ENCODE measurements at places on chromosomes 5 and 9.

DNA sequence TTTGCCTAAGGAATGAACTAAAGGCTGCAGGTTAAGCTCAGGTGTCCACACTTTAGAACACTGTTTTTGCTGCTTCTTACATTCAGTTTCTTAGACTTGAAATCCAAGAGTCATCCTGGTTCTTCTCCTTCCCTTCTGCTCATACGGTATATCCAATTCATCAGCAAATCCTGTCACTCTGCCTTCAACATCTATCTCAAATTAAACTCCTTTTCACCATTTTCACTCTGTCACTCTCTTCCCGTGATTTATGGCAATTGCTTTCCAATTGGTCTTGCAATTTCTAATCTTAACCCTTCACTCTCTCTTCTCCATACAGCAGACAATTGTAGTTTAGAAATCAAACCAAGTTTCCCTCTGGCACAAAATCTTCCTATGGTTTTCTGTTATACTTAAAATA is 182.9 kb downstream of the MRPS30 start:
- no peak for DNase-seq

GRCh38 chr9:124879226-124879625 is 17.3 kb downstream of the ARPC5L start:
- no peak for DNase-seq

GRCh38 chr5:136246632-136247031 is 53.7 kb upstream of the SMIM32 start:
- DNase-seq, result no peak

GRCh38 chr9:129367287-129367686 is 189.2 kb upstream of the IER5L start:
- no peak for DNase-seq

GRCh38 chr5:83919071-83920041 is 198.7 kb upstream of the HAPLN1 start:
- DNase-seq, result no peak

- no peak for DNase-seq
These were observed 11.1 kb downstream of the DOLK start for GRCh38 chr9:128936171-128936865.

- DNase-seq, result no peak
These were observed 21.4 kb downstream of the ALDH1A1 start for GRCh38 chr9:72931437-72931836.

DNA sequence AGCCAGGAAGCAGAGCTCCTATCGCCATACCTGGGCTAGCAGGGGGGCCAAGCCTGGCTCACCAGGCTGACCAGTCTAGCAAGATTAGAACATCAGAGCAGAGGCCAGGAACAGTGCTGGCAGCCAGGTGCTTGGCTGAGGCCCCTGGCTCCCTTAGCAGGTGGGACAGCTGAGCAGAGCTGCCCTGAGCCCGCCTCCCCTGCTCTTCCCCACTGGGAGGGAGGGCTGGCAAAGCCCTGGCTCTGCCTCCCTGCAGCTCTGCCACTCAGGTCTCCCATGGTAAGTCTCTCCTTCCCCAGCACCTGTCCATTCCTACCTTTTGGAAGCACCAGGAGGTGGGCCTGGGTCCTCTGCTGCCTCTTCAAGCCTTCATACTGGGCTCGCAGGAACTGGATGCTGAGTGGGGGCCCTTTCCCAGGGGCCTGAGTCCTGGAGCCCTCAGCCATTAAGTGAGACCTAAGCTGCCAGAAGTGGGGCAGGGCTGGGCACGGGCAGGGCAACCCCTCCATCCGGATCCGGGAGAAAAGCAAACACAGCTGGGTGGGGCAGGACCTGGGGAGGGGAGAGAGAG is 803 bp downstream of the C9orf152 start:
- DNase-seq, result no peak

DNA sequence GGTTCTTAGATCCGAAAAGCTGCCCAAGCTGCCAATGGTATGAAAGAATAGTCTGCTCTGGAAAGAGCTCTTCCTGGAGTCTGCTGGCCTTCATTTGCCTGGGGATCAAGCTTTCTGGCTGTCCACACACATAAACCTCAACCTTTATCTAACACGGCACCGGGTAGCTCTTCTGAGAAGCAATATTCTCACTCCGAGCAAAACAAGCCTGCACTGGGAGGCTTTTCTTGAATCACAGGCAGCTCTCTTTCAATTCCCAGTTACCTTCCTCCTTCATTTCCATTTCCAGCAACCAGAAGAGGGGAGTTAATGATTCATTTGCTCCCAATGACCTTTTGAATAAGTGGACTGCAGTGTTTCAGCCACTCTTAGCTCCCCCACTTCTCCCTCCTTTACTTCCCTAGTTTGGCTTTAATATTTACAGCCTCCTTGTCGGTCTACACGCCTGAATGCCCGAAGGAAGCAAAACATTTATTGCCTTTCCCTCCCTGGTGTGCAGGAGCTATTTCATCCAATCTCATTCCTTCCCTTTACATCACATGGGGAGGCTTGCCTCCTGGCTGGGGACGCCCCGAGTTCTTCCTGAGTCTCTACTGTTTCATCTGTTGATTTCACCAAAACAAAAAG is 187.1 kb downstream of the ARHGEF28 start:
- no peak for DNase-seq

DNA sequence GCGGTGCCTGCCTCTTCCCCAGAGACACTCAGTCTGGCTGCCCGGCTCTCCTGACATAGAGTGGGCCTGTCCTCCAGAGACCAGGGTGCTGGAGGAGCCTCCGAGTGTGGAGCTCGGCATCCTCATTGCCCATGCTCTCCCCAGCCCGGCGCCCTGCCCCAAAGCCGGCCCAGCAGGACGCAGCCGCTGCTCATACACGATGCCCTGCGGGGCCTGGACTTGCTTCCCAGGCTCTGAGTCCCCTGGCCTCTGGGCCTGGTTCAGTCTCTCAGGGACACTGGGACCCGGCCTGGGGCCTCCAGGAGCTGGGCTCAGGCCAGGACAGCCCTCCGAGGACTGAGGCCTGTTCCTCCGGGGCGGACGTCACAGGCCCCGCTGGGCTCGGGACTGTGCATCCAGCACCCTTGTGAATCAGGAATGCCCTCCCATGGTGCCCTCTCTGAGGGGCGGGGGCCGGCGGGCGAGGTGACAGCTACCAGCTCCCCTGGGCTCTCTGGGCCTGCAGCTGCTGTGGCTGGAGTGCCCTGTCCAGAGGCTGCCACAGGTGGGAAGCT is 23.2 kb downstream of the TPPP start:
- no peak for DNase-seq

- DNase-seq, result no peak
These were observed 19.9 kb downstream of the PRRX2 start for GRCh38 chr9:129685220-129685932.

DNA sequence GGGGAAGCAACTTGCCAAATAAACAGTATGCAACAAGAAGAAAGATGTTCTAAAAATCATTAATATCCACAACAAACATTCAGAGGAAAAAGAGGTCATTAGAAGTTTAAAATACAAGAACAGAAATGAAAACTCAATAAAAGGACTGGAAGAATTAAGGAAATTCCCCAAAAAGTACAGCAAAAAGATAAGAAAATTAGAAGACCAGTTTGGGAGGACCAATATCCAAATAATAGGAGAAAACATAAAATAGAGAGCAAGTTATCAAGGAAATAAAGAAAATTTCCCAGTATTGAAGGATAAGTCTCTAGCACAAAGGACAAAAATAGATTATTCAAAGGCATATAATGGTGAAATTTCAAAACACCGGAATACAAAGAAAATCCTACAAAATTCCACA is 21.9 kb downstream of the DIAPH1 start:
- DNase-seq, result no peak

DNA sequence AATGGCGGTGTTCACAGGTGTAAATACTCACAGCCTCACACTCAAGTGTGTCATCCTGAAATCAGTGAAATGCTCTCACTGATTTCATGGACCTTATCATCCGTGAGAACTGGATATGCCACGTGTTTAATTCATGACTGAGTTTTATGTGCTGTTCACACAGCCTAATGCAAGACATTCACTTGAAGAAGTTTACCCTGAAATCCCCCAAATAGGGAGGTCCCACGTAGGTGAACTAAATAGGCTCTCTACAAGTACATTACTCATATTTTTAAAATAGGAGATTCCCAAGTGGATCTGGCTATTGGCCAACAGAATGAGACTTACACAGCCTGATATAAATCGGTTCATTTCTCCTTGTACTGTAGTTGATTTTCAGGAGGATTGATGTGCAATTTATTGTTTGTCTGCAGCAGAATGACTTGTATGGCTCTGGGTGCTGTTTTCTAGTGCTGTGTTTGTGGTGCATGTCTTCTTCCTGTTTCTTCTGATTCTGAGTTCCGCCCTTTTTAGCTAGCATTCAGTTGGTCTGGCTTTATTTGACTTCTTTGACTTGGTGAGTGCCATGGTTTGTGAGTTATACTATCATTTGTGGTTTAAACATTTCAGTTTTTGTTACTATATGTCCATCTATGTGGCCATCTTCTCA is 25.1 kb downstream of the TRIO start:
- DNase-seq, result no peak

DNA sequence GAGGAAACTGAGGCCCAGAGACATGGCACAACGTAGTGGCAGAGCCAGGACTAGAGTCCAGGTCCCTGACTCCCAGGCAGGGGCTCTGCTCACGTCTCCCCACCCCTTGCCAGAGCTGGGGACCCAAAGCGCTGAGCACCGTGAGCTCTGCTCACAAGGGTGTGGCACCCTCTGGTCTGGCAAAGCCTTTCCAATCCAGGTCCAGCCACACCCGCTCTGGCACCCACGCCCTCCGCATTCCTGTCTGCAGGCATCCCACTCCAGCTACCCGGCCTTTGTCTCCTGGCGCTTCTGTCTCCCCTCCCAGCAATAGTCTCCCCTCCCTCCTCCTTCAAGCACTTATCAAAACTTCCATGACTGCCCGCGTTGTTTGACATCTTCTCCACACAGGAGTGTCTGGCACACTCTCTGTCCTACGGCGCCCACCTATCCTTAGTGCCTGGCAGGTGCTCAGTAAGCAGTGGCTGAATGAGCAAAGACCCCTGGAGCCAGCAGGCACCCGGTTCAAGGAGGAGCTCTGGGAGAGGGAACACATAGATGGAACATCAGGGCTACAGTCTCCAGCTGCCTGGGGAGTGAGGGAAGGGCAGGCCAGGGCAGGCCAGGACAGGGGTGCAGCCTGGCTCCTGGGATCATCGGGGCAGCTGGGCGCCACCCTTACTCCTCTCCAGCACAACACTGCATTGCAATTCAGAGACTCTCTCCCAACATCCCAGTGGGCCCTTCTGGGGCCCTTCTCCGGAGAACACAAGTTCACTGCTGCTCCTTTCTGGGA is 12.0 kb downstream of the HIGD2A start:
- DNase-seq, result no peak
